AG04449 (cell line): ENCODE measurements at places on chromosomes 5 and 9.

DNA sequence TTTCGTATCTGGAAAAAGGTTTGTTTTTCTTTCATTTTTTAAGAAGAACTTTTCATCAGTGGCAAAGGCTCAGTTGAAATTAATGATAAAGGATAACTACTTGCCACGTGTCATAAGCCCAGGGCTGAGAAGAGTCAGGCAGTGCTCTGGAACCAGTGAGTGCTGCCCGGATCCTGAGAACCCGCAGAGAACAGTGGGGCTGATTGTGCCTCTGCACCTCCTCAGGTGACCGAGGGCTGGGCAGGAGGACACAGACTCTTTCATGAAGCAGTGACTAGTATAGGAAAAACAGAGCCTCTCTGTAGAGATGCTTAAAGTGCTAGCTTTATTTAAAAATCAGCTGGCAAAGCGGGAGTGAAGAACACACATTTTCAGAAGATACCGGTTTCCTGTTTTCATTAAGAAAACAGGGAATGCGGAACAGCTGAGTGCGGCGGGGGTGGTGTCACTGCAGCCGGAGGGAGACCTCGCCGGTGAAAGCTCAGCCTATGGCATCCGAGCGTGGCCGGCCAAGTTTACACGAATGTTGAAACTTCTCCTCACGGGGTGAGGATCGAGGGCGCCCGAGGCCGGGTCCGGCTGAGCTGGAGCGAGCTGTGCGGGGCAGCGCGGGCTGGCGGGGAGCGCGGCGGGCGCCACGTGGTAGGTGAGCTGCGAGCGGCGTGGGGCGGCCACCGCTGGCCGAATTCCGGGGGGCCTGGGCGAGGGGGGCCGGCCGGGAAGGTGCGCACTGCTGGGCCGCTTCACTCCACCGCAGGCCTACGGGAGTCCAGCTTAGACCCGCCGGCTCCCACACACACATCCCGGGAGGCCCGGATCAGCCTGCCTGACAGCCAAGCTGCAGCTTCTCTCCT lies 134.7 kb upstream of the DMRT1 start:
- DNase-seq, result no peak

- no peak for DNase-seq
Measured at GRCh38 chr9:106066940-106067524, 372.7 kb downstream of the TMEM38B start.

GRCh38 chr5:40397976-40398375 lies 281.7 kb upstream of the PTGER4 start:
- DNase-seq, result no peak

DNA sequence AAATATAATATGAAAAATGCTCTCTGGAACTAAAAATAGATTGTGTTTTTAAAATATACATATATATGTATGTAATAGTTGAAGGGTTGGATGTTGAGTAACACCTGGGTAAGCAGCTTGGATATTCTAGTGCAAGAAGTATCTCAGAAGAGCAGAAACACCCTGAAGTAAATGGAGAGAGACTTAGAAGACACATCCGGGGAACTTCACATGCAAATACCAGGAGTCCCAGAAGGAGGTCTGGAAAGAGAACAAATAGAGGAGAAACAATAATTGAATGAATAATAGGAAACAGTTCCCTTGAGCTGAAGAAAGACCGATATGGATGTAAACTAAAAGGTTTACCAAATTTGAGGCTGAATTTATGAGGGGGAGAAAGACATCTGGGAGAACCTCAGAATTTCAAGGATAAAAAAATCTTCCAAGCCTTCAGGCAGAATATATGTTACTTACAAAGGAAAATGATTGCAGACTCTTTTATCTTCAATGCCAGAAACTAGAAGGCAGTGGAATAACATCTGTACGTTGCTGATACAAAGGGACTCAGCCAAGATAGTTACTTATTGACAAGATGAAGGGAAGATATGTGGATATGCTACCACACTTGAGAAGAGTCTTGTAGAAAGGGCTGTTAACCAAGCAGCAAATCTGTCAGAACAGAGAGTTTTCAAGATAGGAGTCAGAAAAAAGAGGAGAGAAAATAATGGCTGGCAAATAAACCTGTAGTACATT lies 42.7 kb downstream of the HSDL2 start:
- DNase-seq, result no peak

DNA sequence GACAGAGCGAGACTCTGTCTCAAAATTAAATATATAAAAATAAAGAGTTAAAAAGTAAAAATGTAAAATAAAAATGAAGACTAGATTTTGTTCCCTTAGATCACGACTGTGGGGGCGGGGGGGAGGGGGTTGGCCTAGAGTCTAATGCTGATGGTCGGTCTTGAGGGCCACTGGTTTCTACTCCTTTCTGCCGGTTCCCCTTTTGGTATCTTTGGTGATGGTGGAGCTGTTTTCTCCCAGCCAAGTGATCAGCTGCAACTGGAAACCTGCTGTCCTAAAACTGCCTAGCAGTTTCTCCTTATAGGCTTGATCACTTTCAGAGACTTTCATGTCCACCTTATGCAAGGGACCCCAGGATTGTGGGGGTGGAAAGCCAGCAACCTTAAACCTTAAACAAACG lies 1.1 kb downstream of the SRD5A1 start:
- no peak for DNase-seq

DNA sequence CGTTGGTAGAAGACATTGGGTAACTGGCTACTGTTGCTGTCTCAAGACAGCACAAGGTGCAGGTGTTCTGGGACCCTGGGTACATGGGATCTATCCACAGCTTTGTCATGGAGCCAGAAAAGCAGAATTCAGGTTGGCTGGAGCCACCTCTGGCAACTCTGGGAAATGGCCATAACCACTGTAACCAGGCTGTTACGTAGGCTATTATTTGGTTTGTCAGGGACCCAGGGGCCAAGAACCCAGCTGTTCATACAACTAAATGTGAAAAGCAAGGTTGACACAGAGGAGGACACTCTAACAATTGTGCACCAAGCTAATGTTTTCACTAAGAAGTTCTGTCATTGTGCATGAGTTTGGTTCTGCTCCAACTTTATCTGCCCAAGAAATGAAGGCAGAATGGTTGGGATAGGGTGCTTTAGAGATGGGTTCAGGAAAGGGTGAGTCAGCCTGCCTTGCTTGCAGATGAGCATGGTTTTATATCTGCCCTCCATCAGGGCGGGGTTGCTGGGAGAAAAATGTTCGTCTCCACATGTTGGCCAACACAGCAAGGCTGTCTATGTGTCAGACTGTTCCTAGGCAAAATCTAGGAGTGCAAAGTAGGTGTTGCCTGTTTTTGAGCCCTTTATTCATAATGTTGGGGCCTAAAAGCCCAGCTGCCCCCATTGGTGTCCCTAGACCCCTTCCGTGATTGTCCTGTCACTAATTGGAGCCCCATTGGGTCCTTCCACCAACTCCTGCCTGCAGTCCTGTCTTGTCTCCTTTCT lies 131.3 kb upstream of the DAP start:
- no peak for DNase-seq

- DNase-seq, result no peak
Measured at GRCh38 chr5:122229551-122229950, 82.5 kb upstream of the SNCAIP start.

- DNase-seq, result peak; percentile 88
Measured at GRCh38 chr9:119963798-119964372, 594.6 kb upstream of the BRINP1 start.

DNA sequence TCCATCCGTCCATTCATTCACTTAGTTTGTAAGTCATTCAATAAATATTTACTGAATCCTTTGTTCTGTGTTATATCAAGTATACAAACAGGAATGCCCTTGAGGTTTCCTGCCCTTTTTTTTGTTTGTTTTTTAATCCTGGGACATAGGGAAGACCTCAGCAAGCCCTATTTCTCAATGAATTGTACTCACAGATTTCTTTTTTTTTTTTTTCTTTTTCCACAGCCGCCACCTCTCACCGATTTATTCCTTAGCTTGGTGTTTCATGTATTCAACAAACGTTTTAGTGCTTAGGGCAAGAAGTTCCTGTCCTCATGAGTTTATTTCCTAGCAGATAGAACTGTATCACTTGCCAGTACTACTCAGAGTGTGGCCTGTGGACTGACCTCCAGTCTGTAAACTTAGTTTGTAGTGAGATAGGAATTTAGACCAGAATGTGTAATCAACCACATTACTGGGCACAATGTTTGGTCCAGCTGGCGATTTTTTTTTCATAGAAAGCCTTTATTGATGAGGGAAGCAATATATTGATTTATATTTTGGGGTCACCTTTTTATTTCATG lies 35.4 kb upstream of the C5orf47 start:
- no peak for DNase-seq

DNA sequence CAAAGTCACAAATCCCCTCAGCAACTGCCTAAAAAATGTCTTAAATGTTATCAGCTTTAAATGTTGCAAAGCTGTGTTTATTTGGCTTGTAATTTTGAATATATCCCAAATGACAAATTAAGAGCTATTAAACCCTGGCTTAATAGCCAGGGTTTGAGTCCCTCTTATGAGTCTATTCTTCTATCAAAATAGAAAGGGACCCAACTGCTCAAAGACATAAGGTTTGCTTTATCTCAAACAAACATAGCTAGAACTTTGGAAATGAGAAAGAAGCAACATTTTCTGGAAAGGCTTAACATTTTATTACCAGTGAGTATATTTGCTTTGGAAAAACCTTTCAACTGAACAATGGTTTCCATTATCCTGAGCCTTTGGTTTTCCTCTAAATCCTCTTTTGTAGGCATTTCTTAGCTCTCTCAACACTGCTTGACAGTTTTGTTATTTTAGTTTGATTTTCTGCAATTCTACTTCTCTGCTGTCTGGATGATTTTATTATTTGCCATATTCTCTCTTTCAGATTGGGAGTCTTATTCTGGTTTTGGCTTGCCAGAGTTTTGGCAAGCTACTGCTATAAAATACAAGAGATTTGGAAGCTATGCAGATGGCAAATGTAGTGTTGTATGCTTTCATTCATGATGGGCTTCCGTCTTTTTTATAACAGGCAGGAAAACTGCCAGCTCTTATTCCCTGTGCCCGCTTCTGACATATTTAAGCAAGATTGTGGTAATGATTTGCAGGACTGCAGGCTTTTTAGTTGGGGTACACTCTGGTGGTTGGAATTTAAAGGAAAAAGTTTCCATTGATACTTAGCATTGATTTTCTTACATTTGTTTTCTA lies 734.9 kb downstream of the DTWD2 start:
- DNase-seq, result no peak
